ENCODE measurements at places on chromosomes 5 and 9.

DNA sequence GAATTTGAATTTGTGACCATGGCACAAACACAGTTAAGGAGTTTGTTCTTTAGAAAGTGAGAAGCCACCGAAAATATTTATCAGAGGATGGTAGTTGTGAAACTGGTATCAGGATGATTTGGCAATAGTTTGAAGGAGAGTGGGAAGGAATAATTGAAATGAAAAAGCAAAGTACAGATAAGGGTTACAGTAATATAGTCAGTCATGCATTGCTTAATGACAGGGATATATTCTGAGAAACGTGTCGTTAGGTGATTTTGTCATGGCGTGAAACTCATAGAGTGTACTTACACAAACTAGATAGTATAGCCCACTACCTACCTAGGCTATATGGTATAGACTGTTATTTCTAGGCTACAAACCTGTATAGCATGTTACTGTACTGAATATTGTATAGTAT lies 84.2 kb downstream of the GPBP1 start:
- DNase-seq: no peak

GRCh38 chr9:124349267-124349666 lies 66.0 kb downstream of the PSMB7 start:
- no peak for DNase-seq

- no peak for DNase-seq
Observed at GRCh38 chr5:39543335-39543734, 118.6 kb upstream of the DAB2 start.

DNA sequence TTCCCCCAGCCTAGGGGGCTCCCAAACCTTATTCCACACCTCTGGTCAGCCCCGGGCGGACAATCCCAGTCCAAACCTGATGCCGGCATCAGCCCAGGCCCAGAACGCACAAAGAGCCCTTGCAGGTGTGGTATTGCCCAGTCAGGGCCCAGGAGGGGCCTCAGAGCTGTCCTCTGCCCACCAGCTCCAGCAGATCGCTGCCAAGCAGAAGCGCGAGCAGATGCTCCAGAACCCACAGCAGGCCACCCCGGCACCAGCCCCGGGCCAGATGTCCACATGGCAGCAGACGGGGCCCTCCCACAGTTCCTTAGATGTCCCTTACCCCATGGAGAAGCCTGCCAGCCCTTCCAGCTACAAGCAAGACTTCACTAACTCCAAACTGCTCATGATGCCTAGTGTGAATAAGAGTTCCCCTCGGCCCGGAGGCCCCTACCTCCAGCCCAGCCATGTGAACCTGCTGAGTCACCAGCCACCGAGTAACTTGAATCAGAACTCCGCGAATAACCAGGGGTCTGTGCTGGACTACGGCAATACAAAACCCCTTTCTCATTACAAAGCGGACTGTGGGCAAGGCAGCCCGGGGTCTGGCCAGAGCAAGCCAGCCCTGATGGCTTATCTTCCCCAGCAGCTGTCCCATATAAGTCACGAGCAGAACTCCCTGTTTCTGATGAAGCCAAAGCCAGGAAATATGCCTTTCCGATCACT lies 27.6 kb upstream of the LTC4S start:
- DNase-seq: no peak

GRCh38 chr9:114006931-114007691 lies 71.0 kb downstream of the AMBP start:
- no peak for DNase-seq

DNA sequence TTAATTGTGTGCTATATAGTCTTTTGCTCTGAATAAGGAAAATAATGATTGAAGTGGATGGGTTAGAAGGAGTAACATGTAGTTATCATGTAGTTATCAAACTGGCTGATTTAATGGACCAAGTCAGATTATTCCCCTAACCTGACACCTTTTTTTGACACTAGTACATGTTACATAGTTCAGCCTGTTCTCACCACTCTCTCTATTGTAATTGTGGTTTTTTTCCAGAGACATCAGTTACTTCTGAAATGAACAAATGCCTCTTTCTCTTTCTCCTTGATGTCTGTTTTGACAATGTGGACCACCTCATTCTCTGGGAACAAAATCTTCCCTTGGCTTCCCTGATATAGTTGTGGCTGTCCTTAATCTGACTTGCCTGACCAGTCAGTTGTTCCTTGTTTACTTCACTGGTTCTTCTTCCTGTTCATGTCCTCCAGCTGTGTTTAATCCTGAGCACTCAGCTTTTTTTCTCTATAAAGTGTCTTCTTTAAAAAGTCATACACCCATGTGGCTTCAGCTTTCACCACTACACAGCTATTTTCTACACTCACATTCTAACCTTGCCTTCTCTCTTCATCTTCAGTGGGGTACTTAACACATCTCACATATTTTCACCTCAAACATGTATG lies 243.4 kb downstream of the ARRDC3 start:
- DNase-seq: no peak

DNA sequence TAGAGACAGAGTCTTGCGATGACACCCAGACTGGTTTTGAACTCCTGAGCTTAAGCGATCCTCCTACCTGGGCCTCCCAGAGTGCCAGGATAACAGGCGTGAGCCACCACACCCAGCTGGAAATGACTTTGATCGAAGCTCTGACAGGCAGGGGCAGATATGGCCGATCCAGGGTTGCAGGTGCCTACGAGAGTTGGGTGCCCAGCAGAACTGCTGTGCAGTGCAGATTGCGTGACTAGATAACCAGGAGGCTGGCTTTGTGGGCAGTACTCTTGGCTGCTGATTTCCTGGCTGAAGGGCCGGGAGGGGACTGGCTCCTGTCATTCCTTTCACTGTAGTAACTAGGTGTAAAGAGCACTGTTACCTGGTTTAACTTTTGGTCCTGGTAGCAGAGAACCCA lies 11.8 kb downstream of the TBC1D13 start:
- DNase-seq: no peak

DNA sequence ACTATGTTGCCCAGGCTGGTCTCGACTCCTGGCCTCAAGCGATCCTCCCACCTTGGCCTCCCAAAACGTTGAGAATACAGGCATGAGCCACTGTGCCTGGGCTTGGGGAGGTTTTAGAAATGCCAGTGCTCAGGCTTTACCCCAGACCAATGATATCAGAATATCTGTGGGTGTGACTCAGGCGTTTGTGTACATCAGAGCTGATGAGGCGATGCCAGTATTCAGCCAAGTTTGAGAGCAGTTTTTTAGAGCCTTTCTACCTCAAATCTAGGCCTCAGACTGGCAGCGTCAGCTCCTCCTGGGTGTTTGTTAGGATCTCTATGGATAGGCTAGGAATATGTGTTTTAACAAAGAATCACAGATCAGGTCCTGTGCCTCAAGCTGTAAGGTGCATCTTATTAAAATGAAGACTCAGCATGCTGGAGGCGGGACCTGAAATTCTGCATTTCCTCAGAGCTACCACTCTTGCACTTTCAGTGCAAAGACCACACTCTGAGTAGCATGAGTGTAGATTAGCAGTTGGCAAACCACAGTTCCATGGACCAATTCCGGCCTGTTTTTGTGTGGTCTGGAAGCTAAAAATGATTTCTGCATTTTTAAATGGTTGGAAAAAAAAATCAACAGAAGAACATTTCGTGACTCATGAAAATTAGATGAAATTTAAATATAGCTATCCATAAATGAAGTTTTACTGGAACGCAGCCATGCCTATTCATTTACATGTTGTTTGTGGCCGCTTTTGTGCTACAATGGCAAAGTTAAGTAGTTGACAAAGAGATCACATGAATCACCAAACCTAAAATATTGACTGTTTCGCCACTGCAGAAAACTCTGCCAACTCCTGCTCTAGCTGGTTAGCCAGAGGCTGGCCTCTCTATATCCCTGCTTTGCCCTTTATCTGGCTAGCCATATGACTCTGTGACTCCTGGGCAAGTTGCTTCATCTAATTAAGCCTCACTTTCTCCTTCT lies 92.2 kb downstream of the KLF4 start:
- no peak for DNase-seq

- no peak for DNase-seq
Observed at GRCh38 chr9:91803151-91803940, 146.7 kb downstream of the ROR2 start.

DNA sequence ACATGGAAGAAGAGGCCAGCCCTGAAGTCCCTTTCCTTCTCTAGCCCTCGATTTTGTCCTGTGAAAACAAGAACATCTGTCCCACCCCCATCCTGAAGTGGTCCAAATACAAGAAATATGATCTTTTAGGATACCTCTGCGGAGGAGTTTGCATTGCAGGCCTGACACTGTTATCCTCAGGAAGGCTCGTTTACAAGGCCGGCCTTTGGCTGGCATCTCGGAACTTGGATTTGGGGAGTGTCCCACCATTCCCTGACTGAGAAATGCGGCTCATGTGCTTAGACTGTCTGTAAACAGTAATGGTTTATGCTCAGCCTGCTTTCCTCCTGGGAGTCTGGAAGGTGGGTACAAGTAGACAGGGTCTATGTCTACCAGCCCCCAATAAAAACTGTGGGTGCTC lies 26.4 kb downstream of the WHRN start:
- DNase-seq: no peak

GRCh38 chr5:176355400-176356178 lies 6.0 kb downstream of the KIAA1191 start:
- DNase-seq: no peak

DNA sequence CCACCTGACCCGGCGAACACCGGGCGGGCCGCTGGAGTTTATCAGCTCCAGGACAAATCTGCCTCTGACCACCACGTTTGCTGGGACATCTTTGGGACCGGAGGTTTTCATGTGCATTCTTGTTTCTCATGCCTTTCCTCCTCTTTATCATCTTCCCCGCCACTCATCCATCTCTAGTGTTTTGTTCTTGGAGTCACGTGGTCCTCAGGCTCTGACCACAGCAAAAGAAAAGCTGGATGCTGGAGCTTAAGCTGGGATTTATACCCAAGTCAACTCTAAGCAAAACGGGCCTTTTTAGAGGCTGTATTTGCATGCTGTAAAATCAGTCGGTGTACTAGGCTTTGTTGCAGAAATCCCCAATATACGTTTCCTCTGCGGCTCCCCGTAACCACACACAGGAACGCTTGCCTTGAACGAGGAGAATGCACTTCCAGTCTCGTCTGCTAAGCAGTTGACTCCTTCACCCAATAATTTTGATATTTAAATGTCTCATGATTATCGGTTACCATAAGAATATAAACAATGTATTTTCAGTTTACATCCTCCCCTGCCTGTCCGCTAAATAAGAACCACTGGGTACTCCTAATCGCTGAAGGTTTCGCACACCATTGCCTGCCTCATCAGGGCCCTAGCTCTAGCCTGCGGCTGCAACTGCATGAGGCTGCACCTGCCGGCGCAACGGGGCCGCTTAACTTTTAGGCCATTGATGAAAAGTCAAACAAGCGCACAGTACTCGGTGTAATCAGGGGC lies 560 bp upstream of the NDUFS6 start:
- no peak for DNase-seq

GRCh38 chr9:33469891-33470290 lies 3.8 kb downstream of the NOL6 start:
- DNase-seq: no peak

DNA sequence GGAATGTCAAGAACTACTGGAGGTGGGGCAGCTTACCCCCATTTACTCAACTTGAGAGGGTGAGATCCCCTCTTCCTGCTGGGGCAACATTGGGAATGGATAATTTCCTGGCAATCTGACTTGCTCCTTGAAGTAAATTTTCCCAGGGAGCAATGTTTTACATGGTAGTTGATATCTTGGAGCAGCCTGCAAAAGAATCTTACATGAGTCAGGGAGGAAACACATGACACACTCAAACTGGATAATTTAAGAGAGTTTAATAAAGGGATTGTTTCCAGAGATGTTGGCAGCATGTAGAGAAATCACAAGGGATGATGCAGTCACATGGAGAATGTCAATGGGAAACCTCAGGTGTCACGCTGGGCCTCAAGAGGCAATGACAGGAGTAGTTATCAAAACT lies 212.5 kb downstream of the GAS1 start:
- no peak for DNase-seq

DNA sequence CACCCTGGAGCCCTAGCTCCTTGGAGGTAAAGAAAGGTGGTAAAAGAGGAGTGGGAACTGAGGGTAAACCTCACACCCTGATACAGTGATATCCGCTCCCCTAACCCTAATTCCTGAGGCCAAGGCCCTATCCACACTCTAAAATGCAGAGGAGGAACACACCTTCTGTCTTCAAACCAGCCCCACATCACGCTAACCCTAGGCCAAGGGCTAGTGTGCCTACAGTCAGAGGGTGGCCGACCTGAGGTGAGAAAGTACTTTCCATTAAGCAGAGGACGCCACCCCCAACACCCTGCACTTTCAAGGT lies 590 bp downstream of the HDAC3 start:
- DNase-seq: no peak

DNA sequence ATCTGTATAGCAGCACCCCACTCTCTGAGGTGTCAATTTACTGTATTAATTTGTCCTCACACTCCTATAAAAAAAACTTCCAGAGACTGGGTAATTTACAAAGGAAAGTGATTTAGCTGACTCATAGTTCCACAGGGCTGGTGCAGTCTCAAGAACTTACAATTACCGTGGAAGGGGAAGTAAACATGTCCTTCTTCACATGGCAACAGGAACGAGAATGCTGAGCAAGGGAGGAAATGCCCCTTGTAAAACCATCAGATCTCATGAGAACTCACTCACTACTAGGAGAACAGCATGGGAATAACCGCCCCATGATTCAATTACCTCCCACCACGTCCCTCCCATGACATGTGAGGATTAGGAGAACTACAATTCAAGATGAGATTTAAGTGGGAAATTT lies 602.6 kb downstream of the MTRR start:
- DNase-seq: no peak

DNA sequence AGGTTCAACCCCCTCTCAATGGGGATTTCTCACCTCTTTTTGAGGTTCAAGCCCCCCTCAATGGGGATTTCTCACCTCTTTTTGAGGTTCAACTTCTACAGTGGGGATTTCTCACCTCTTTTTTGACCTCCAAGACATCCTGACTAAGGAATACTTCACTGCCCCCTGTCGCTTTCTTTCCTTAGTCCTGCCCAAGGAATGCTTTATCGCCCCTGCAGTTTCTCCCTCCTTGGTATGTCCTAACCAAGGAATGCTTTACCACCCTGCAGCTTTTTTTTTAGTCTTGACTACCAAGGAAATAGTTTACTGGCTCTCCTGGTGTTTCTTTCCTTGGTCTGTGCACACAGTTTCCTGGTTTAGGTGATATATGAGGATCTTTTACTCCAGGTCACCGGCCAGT lies 9.6 kb upstream of the IRGM start:
- DNase-seq: no peak

GRCh38 chr5:148687427-148687826 lies 33.1 kb upstream of the HTR4 start:
- no peak for DNase-seq

DNA sequence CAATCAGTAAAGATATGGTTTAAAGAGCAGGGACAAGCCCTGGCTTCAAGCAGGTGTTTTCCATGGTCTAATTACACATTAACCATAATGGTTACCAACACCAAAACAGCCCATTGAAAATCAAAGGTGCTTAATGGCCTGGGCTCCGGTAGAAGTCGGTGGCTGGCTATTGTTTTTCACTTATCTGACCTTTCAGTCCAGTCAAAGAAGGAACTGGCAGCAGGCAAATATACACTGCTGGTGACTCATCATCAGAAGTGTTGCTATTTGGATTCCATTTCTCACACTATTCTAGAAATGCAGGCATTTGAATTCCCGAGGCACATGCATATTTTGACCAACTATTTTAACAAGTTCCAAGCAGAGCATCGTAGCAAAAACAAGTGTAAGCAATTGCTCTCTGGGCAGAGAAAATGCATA lies 26.3 kb upstream of the GABRP start:
- no peak for DNase-seq

GRCh38 chr5:104913841-104914281 lies 1351.3 kb upstream of the NUDT12 start:
- no peak for DNase-seq
